IPS-NIHi11 (cell line): ENCODE measurements at places on chromosomes 4 and X.

GRCh38 chr4:174041555-174042105, 241.8 kb downstream of the FBXO8 start:
- peak; percentile 10 for DNase-seq

GRCh38 chr4:168076989-168077725, 15.2 kb upstream of the ANXA10 start:
- peak; percentile 64 for DNase-seq

- no peak for DNase-seq
Measured at GRCh38 chr4:75745161-75745560, 20.8 kb downstream of the USO1 start.

- DNase-seq, result no peak
Measured at GRCh38 chr4:52617336-52618020, 41.6 kb downstream of the USP46 start.

- DNase-seq, result no peak
Measured at GRCh38 chr4:151199319-151200190, 77.4 kb upstream of the PRSS48 start.

DNA sequence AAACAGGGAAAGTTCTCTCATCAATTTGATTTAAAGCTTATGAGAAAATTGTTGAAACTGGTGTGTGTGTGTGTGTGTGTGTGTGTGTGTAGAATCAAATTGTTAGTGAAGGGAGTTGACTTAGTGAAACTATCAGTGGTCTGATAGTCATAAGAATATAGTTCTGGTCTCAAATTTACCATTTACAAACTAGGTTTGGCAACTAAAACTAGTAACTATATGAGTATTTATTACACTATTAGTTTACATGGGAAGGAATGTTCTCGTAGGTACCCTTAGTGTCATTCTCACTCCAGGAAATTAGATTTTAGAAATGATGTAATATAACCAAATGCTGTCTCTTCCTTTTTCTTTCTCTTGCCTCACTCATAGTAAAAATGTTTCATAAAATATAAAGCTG, 11.9 kb downstream of the SULT1E1 start:
- DNase-seq, result no peak

GRCh38 chrX:28586286-28586685, 960 bp upstream of the IL1RAPL1 start:
- peak; percentile 18 for DNase-seq

DNA sequence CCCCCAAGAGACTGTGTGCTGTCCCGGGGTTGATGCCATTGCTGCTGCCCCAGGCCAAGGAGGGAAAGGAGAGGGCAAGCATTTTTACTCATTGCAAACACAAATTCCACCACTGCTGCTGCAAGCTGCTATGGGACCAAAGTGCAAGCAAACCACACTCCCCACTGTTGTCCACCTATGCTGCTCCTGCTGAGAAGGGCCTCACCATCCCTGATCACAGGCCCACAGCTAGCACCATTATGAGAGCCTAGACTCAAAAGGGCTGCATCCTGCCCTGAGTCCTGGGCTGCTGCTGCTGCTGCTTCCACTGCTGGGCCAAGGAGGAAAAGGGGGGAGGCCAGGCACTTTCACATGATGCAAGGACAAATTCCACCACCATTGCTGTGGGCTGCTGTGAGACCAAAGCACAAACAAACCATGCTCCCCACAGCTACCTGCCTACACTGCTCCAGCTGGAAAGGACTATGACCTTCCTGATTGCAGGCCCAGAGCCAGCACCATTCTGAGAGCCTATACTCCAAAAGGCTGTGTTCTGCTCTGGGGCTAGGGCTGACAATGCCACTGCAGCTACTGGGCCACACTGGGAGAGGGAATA, 218.2 kb upstream of the ZCCHC13 start:
- DNase-seq, result no peak

GRCh38 chr4:128768373-128768996, 41.0 kb upstream of the JADE1 start:
- no peak for DNase-seq

DNA sequence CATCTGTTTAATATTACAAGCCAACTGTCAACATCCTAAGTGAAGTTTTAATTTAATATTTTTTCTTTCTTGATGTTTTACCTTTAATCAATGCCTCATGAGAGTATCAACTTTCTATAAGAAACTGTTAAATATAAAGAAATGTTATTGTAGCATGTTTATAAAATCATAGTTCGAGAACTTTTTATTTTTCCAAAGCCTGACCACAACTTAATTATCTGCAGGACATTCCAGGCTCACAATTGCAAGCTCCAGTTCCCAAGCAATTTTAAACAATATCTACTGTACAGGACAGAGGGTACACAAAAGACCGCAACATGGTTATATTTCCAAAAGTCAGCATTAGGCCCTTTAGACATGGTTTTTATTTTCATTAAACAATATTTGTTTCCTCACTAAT, 20.1 kb downstream of the STX18 start:
- no peak for DNase-seq

GRCh38 chr4:23680671-23681518, 209.0 kb downstream of the PPARGC1A start:
- DNase-seq, result no peak

DNA sequence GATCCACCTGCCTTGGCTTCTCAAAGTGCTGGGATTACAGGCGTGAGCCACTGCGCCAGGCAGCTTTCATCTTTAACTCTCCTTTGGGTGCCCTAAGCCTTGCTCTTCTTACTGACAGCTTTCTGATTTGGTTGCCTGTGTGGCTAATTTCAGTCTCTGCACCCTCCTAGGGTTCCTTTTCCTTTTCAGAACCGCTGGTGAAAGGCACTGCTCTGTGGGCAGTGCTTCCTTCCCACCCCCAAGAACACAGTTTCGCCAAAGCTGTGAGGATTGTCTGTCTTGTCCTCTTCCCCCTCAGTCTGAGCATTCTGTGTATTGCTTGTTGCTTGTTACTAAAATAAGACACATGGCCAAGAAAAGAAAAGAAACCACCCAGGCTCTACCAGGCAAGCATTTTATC, 101.4 kb upstream of the FRMPD3 start:
- no peak for DNase-seq
